Vagina (tissue), 2 donors: ENCODE measurements at places on chromosomes 7 and 10.
A peak's percentile ranks its signal among the peaks of the same experiment; 100 is the strongest.

- DNase-seq, result no peak
These were observed 39.8 kb upstream of the MSRB2 start for GRCh38 chr10:23055424-23056185.

GRCh38 chr10:47178537-47179290 lies 121.3 kb upstream of the GDF10 start:
- DNase-seq, result peak; percentile 79

GRCh38 chr10:76229341-76229740 lies 797.9 kb downstream of the LRMDA start:
- no peak for DNase-seq

GRCh38 chr10:32232378-32232777 lies 114.6 kb downstream of the EPC1 start:
- no peak for DNase-seq

GRCh38 chr7:44920119-44920518 lies 34.8 kb upstream of the PURB start:
- no peak for DNase-seq

DNA sequence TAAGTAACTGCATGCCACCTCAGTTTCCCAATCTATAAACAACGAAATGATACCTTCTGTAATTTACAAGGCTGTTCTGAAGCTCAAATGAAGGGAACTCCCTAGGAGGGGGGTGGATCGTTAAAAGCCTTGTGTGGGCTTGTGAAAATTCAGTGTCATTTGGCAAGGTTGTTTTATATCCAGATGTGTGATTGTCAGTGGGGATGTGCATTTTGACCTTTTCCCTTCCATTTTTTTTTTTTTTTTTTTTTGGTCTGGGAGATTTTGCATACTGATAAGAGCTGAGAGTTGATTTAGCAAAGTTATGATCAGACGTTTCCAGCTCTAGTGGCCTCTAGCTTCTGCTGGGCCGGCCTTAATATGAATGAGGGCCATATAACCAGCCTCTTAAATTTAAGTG lies 22.8 kb downstream of the CREB5 start:
- DNase-seq, result no peak

- DNase-seq, result no peak
These were observed 40.4 kb downstream of the GTF2IRD1 start for GRCh38 chr7:74494076-74494548.

DNA sequence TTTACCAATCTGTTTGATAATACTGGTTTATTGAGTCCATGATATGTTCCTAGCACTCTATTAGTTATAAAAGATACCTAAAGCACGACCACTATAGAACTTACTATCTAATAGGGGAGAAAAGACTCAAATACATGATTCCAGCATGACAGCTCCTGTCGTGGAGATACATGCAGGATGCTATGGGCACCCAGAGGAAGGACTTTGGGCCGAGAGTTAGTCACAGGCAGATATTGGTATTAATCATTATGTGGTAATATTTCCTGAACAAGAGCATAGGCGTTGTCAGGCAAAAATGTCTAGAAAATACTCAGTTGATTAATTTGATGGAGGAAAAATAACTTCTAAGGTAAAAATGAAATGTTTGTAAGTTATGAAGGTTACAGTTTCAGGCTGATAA lies 31.8 kb downstream of the CNNM2 start:
- no peak for DNase-seq

DNA sequence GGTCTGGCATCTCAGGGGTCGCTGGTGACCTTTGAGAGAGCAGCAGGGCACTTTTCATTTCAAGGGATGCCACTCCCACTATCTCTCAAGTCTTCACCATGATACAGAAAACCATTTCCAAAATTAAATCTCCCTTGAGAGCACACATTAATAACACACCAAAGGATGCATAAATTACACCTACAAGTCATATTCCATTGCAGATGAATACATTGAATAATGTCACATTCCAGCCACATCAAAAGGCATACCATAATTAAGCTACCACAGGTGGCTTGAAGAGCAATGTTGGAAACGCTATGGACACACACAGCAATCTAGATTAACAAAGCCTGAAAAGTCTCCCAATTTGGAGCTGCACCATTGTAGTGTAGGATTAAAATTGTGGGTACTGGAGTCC lies 353.3 kb upstream of the ZMIZ1 start:
- no peak for DNase-seq

DNA sequence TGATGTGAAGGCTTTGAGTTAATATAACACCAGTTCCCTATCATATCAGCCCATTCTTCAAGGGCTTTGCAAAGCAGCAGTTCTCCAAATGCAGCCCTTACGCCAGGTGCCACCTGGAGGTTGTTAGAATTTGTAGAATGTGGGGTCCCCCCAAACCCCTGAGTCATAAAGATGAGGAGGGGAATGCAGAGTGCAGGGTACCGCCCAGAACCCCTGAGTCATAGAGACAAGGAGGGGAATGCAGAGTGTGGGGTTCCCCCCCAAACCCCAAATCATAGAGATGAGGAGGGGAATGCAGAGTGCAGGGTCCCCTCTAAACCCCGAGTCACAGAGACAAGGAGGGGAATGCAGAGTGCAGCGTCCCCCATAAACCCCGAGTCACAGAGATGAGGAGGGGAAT lies 605.8 kb downstream of the PTPRN2 start:
- DNase-seq, result no peak

DNA sequence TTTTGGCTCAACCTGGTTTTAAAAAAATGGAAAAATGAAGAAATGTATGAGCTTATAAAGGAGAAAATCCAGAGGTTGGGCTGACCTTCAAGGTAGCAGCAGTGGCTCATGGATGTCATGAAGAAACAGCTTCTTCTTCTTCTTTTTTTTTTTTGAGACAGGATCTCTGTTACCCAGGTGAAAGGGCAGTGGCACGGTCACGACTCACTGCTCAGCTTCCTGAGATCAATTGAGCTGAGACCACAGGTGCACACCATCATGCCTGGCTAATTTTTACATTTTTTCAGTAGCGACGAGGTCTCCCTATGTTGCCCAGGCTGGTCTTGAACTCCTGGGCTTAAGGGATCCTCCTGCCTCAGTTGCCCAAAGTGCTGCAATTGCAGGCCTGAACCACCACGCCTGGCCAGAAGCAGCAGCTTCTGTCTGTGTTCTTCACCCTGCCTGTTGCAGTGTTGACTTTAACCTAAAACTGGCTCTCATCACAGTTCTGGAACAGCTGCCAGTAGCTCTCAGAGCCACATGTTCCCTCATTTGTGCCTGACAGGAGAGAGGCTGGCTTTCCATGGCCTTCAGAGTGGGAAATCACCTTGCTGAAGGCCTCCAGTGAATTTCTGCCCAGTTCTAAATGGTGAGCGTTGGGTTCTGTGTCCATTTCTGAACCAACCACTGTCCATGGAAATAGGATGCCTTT lies 117.7 kb downstream of the PFKFB3 start:
- no peak for DNase-seq

DNA sequence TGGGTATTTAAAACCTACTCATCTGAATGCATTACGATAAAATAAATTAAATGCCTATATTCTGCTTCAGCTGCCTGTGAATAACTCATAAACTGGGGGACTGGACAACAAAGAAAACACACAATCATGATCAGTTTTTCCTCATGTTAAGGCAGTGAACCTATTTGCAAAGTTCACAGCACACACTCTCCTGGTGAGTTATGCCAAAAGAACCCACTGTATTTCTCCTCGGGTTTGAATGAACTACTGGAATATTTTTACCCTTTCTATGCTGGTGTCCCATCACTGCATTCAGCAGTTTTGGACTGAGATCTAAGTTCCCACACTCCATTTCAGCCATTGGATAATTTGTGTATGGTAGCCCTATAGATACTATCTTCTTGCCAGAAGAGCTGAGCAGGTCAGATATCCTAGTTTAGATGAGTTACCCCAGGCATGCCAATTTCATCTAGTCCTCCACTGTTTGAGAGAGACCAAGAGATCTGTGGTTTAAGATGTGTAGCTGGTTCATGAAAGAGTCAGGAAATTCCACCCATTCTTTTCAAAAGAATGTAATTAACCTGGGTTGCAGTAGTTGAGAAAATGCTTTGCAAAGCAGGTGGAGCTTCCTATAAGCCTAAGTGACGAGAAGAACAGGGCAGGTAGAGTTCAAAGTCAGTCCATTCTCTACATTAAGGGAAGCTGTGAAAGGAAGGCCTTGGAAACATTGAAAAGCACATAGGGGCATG lies 101.7 kb downstream of the PLXDC2 start:
- DNase-seq, result no peak

DNA sequence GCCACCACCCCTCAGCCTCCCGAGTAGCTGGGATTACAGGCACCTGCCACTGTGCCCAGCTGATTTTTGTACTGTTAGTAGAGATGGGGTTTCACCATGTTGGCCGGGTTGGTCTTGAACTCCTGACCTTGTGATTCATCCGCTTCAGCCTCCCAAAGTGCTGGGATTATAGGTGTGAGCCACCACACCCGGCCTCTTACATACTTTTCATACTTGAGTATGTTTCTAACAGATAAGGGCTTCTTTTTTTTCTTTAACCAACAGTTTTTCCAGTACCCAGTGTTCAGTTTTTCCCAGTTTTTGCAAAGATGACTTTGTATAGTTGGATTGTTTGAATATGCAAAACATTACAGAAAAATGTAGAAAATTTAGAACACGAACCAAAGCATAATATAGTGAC lies 7.7 kb downstream of the EIF4H start:
- no peak for DNase-seq
